Breast epithelium (tissue), 4 donors: ENCODE measurements at places on chromosomes 7 and 10. TPM values are rescaled to one million over a fixed set of nuclear protein-coding genes. Genes with fewer than 3 reads are reported as not detected.

The FGFR2 gene
- 31.8 TPM for total RNA-seq

The RNF32 gene
- 0.98 TPM for total RNA-seq

The GRK5 gene
- 20.6 TPM for total RNA-seq

The HECTD2 gene
- total RNA-seq, result 30.7 TPM

The ITIH2 gene
- not detected for total RNA-seq

The SFXN3 gene
- 90.4 TPM for total RNA-seq

The TMED4 gene
- 171 TPM for total RNA-seq

The DRGX gene
- total RNA-seq, result not detected

The NOS3 gene
- total RNA-seq, result 3.8 TPM

The SEC61G gene
- 238 TPM for total RNA-seq

The SCIN gene
- 1.3 TPM for total RNA-seq

The PAX2 gene
- not detected for total RNA-seq

The CCDC172 gene
- total RNA-seq, result not detected

- no peak overlapping the region for H3K4me3 ChIP-seq
- H3K36me3 ChIP-seq, result no peaks in the 10 kb centered on the region
- no peaks in the 10 kb centered on the region for H3K4me1 ChIP-seq
- no peak for DNase-seq
Observed at GRCh38 chr10:4012848-4013247, 227.8 kb upstream of the KLF6 start.

DNA sequence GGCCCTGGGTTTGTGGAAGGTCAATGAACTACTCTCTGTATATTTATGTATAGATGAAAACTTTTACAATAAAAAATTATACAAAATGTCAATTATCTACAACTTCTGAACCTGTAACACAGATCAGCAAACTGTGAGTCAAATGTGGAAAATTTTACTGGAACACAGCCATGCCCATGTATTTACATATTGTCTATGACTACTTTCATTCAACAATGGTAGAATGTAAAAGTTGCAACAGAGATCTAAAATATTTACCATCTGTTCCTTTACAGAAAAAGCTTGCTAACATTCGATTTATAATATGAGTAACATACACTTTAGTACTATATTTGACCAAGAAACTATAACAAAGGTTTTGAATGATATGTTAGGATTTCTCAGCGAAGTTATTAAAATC, 481.6 kb downstream of the PARD3 start:
- H3K36me3 ChIP-seq, result no peaks in the 10 kb centered on the region
- no peak overlapping the region for H3K4me3 ChIP-seq
- no peaks in the 10 kb centered on the region for H3K4me1 ChIP-seq
- DNase-seq, result no peak
- no peaks in the 10 kb centered on the region for H3K27me3 ChIP-seq

DNA sequence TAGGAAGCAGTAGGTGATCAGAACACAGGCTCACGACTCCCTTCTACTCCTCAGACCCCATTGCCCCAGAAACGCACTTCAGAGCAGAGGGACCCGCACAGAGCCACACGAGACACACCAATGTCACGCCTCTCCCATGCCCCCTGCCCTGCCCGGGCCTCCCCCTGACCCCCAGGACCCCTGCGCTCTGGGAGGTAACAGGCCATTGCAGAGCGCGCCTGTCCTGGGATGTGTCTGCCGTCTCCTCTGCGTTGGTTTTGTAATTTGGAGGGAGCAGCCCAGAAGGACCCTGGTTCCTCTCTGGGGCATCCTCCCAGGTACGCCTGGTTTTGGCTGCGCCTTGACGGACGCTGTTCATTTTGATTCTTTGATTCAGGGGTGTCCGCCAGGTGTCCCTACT, 85.4 kb downstream of the UNCX start:
- H3K4me3 ChIP-seq, result no peak overlapping the region
- peaks cover 40% of the 10 kb centered on the region for H3K27me3 ChIP-seq
- H3K27ac ChIP-seq, result no peak overlapping the region
- no peak for DNase-seq
- H3K4me1 ChIP-seq, result no peaks in the 10 kb centered on the region

DNA sequence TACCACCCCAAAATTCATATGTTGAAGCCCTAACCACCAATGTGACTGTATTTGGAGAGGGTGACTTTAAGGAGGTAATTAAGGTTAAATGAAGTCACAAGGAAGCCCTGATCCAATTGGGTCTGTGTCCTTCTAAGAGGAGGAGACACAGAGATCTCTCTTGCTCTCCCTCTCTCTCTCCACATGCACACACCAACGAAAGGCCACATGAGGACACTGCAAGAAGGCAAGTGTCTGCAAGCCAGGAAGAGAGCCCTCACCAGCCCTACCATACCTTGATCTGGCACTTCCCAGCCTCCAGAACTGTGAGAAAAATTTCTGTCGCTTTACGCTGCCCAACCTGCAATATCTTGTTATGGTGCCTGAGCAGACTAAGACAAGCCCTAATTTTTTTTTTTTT, 56.0 kb upstream of the NEBL start:
- H3K4me3 ChIP-seq, result no peak overlapping the region
- no peak overlapping the region for H3K27ac ChIP-seq
- DNase-seq, result no peak
- H3K4me1 ChIP-seq, result no peaks in the 10 kb centered on the region
- H3K36me3 ChIP-seq, result no peaks in the 10 kb centered on the region

- DNase-seq, result no peak
- H3K4me3 ChIP-seq, result no peak overlapping the region
- H3K27me3 ChIP-seq, result peaks cover 20% of the 10 kb centered on the region
- H3K4me1 ChIP-seq, result no peaks in the 10 kb centered on the region
- H3K27ac ChIP-seq, result no peak overlapping the region
- no peaks in the 10 kb centered on the region for H3K36me3 ChIP-seq
Observed at GRCh38 chr7:1235501-1236131, 2.9 kb downstream of the UNCX start.

DNA sequence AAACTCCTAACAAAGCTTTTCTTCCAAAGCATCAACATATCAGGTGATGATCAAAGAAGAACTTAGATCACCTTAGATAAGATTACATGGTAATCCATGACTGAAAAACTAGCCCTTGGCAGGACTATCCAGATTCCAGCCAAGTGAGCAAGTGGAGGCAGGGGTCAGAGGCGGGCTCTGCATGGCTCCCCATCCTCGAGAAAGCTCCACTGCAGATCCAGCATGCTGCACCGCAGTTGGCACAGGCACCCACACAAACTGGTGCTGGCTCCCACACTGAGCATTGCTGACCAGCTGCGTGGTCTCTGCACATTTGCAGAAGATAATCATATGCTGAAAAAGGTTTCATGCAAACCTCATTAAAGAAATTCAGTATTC, 10.1 kb downstream of the PSAP start:
- peaks cover 34% of the 10 kb centered on the region for H3K4me1 ChIP-seq
- no peaks in the 10 kb centered on the region for H3K27me3 ChIP-seq
- peak overlapping the region; percentile 26 for H3K27ac ChIP-seq
- no peak overlapping the region for H3K4me3 ChIP-seq
- H3K36me3 ChIP-seq, result no peaks in the 10 kb centered on the region

DNA sequence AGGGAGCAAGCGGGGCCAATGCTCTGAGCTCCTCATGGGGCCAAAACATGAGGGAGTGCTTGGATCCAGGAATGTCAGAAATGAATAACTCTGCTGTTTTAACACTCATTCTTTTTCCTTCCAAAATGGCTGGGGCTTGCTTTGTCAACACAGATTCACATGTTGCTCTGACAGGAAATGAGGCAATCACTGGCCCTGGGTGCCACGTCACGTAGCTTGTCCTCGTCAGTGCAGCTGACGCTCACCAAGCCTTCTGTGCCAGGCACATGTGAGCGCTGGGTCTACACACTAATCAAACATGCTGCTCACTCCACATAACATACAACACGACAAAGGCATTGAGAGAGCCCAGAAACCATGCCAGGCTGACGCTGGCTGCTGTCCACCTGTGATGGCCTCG, 198.9 kb downstream of the WDR37 start:
- H3K4me1 ChIP-seq, result no peaks in the 10 kb centered on the region
- no peak overlapping the region for H3K4me3 ChIP-seq
- no peak for DNase-seq
- H3K27me3 ChIP-seq, result peaks cover 11% of the 10 kb centered on the region
- no peaks in the 10 kb centered on the region for H3K36me3 ChIP-seq
- no peak overlapping the region for H3K27ac ChIP-seq

DNA sequence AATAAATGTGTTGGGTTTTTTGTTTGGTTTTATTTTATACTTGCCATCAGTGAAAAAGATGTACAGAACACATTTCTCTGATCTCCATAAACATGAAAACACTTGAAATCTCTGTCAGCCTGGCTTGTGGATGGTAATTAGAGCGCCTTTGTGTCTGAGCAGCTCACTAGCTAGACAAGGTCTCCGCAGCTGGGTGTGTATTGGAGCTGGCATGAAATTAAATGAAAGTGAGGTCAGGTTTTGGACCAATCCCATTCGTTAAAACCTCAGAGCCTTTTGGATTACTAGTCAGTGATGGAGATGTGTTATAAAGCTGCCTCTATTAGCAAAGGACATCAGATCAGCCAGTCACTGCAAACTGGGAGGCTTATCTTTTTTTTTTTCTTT, 2.7 kb downstream of the FRAT1 start:
- no peaks in the 10 kb centered on the region for H3K36me3 ChIP-seq
- DNase-seq, result no peak
- no peak overlapping the region for H3K27ac ChIP-seq

GRCh38 chr7:155455132-155455693, 2.7 kb upstream of the EN2 start:
- no peak overlapping the region for H3K4me3 ChIP-seq
- no peaks in the 10 kb centered on the region for H3K36me3 ChIP-seq
- no peak overlapping the region for H3K27ac ChIP-seq
- H3K27me3 ChIP-seq, result peaks cover 94% of the 10 kb centered on the region
- DNase-seq, result no peak

GRCh38 chr10:12710594-12711349, 290.7 kb downstream of the CCDC3 start:
- H3K4me3 ChIP-seq, result no peak overlapping the region
- H3K27ac ChIP-seq, result peak overlapping the region; percentile 2
- no peaks in the 10 kb centered on the region for H3K4me1 ChIP-seq
- DNase-seq, result peak; percentile 77

GRCh38 chr7:130069179-130069977, 956 bp upstream of the KLHDC10 start:
- H3K27me3 ChIP-seq, result no peaks in the 10 kb centered on the region
- H3K27ac ChIP-seq, result peak overlapping the region; percentile 95
- DNase-seq, result peak; percentile 52

GRCh38 chr7:84949067-84949466, 237.8 kb downstream of the SEMA3D start:
- H3K4me1 ChIP-seq, result no peaks in the 10 kb centered on the region
- no peak for DNase-seq
- no peak overlapping the region for H3K4me3 ChIP-seq
- no peaks in the 10 kb centered on the region for H3K27me3 ChIP-seq

DNA sequence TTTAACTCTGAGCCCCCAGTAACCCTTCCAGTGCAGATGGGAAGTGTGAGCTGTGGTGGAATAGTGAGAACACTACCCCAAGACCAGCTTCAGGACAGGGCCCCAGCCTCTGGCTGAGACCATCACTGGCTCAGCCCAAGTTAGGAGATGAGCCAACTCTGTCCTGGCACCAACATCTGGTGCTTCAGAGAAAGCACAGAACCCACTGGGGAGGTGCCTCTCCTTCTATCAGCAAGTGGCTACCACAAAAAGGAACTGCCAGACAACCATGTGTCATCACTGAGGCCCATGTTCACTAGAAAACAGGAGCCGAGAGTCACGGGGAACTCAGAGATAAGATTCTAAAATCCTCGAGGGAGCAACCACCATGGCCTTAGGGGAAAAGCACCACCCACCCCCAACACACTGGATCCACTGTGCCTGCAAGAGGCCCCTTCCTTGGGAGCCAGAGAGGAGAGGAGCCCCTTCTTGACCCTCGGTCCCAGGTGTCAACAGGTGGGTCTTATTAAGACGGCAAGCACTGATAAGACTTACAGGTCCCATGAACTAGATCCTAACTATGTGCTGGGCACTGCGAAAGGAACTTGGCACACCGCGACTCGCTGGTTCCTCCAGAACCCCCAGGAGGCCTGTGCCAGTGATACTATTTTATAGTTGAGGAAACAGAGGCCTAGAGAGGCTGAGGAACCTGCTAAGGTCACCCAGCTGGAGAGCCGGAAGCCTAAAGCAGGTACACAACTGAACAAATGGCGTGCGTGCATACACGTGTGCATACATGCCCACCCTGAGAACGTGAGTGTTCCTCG, 102.7 kb downstream of the FAM53B start:
- H3K27me3 ChIP-seq, result no peaks in the 10 kb centered on the region
- H3K27ac ChIP-seq, result peak overlapping the region; percentile 48
- no peaks in the 10 kb centered on the region for H3K36me3 ChIP-seq
- H3K4me1 ChIP-seq, result peaks cover 7% of the 10 kb centered on the region
- DNase-seq, result no peak

DNA sequence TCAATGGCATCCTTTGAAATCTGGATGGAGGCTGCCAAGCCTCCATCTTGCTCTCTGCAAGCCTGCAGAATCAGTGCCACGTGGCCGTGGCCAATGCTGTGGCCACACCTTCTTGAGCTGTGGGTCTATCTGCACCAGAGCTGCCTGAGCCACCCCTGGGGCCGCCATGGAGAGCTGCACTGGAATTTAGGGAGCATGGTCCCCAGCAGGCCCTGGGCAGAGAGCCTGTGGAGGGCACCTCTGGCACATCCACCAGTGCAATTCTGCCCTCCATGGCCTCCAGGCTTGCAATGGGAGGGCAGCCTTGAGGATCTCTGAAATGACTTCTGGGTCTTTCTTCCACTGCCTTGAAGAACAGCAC, 55.6 kb upstream of the NKX6-2 start:
- no peak overlapping the region for H3K4me3 ChIP-seq
- H3K27me3 ChIP-seq, result no peaks in the 10 kb centered on the region
- no peak overlapping the region for H3K27ac ChIP-seq
- no peaks in the 10 kb centered on the region for H3K4me1 ChIP-seq
- no peak for DNase-seq
- no peaks in the 10 kb centered on the region for H3K36me3 ChIP-seq

DNA sequence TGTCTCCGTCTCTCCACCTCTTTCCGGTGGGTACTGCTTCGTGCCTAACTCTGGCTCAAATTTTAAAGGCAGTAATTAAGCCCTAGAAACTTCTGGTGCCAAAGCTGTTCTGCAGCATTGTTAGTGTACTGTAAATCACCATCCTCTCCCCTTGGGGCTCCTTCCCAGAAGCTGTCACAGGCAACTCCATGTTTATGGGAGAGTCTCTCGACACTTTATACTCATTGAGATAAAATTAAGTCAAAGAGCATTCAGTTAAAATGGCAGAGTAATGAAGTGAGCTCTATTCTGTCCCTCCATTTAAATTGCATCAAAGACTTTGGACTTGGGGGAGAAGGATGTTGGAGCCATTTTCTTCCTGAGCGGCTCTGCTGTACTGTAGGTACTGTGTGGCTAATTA, 274.8 kb downstream of the SFMBT2 start:
- no peaks in the 10 kb centered on the region for H3K4me1 ChIP-seq
- H3K4me3 ChIP-seq, result no peak overlapping the region
- no peaks in the 10 kb centered on the region for H3K36me3 ChIP-seq
- no peak for DNase-seq

GRCh38 chr7:106848851-106849442, 16.1 kb upstream of the PIK3CG start:
- H3K27ac ChIP-seq, result no peak overlapping the region
- no peaks in the 10 kb centered on the region for H3K36me3 ChIP-seq
- no peaks in the 10 kb centered on the region for H3K4me1 ChIP-seq
- DNase-seq, result no peak
- H3K27me3 ChIP-seq, result no peaks in the 10 kb centered on the region

- H3K27ac ChIP-seq, result no peak overlapping the region
- no peaks in the 10 kb centered on the region for H3K27me3 ChIP-seq
- H3K4me1 ChIP-seq, result no peaks in the 10 kb centered on the region
- DNase-seq, result no peak
Observed at GRCh38 chr7:140982508-140982907, 32.2 kb downstream of the MRPS33 start.
